ENCODE measurements at places on chromosomes 16 and 17.

DNA sequence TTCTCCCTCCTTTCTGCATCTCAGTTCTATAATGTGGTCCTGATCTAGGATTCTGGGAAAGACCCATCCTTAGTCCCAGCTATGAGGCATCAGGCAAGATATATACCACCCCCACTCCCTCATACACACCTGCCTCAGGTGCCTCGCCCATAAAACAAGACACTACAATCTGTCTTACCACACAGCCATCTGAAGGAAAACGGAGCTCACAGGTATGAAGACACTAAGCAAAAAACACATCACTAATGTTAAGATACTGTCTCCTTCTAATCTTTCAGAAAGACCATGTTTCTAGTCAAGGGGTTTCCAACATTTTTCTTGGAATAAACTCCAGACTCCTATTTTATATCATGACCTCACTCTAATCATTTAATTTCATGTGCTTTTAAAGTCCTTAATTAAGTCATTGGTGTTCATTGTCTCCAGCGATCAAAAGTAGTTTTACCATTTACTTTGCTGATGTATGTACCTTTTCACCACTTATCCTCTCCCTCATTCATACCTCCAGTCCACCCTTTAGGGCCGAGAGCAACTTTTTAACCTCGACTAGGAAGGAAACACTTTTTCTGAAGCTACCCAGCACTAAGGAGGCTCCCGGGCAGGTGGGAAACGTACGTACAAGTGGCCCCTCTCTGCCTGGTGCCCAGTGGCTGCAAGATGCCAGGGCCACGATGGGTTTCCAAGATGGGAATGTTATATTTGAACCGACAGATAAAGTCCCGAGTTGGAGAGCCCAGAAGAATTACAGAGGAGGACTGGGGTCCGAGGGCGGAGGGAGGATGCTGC is 979 bp downstream of the MAP3K14 start:
- no peak for DNase-seq

- no peak for DNase-seq
Measured at GRCh38 chr17:79361221-79361734, 249.6 kb downstream of the RBFOX3 start.

GRCh38 chr17:39036009-39036408 is 68.8 kb upstream of the FBXO47 start:
- no peak for DNase-seq

DNA sequence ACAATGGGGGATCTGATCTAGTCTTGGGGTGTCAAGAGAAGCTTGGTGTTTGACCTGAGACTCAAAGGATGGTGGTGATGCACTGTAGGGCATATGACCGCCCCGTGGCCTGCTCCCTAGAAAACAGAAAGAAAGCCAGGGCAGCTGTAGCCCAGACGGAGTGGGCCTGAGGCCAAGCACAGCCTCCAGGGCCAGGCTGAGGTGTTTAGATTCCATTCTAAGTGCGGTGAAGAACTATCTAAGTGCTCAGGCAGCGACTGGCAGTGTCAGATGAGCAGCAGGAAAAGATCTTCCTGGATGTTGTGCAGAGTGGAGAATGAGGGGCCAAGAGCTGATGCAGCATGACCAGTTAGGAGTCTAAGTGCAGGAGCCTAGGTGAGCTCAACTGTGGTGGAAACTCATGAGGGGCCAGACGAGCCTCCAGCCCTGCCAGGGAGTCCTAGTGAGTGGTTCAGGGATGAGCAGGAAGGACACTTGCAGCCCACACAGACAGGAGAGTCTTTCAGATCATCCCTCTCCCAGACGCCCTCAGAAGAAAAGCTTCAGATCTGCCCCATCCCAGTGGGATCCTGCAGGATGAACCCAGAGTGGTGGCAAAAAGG is 314.2 kb upstream of the CCL2 start:
- no peak for DNase-seq

GRCh38 chr16:62253966-62254365 is 217.7 kb upstream of the CDH8 start:
- DNase-seq = no peak
